ENCODE measurements at places on chromosomes 5 and 9. TPM values are rescaled to one million over a fixed set of nuclear protein-coding genes. Genes with fewer than 3 reads are reported as not detected.
A peak's percentile ranks its signal among the peaks of the same experiment; 100 is the strongest.

Gene ZNF367
- 10.3 TPM for total RNA-seq

Gene CCL27
- total RNA-seq: not detected

GRCh38 chr5:1054799-1055775 is 46.5 kb downstream of the NKD2 start:
- H3K27me3 ChIP-seq: peaks cover 2% of the 10 kb centered on the region
- H3K27ac ChIP-seq: no peak overlapping the region
- no peaks in the 10 kb centered on the region for H3K36me3 ChIP-seq
- no peaks in the 10 kb centered on the region for H3K4me1 ChIP-seq

- peaks cover 26% of the 10 kb centered on the region for H3K36me3 ChIP-seq
- peak overlapping the region; percentile 89 for H3K27ac ChIP-seq
- H3K4me3 ChIP-seq: peak overlapping the region; percentile 59
- peaks cover 13% of the 10 kb centered on the region for H3K27me3 ChIP-seq
- H3K4me1 ChIP-seq: peaks cover 44% of the 10 kb centered on the region
- DNase-seq: peak; percentile 14
Measured at GRCh38 chr5:169160405-169160901, 140.5 kb downstream of the SLIT3 start.

GRCh38 chr9:133558191-133559126 is 24.0 kb downstream of the ADAMTSL2 start:
- no peaks in the 10 kb centered on the region for H3K36me3 ChIP-seq
- peaks cover 25% of the 10 kb centered on the region for H3K4me1 ChIP-seq
- peak overlapping the region; percentile 86 for H3K4me3 ChIP-seq
- H3K27ac ChIP-seq: peak overlapping the region; percentile 90
- H3K27me3 ChIP-seq: peaks cover 8% of the 10 kb centered on the region

DNA sequence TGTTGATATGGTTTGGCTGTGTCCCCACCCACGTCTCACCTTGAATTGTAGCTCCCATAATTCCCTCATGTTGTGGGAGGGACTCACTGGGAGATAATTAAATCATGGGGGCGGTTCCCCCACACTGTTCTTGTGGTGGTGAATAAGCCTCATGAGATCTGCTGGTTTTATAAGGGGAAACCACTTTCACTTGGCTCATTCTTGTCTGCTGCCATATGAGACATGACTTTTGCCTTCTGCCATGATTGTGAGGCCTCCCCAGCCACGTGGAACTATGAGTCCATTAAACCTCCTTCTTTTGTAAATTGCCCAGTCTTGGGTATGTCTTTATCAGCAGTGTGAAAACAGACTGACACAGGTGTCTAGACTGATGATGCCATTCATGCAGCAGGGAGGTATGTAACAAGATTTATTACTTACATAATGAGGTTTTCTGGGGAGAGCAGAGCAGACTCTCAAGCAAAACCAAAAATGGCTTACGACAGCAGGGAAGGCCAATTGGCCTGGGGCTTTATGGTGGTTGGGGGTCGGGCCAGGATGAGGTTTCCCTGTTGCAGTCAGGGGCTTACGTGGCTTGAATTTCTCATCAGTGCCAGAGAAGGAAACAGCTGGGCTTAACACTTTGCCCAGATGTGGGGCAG is 9.5 kb upstream of the COMMD10 start:
- no peaks in the 10 kb centered on the region for H3K36me3 ChIP-seq
- no peaks in the 10 kb centered on the region for H3K4me1 ChIP-seq
- no peak overlapping the region for H3K27ac ChIP-seq
- H3K27me3 ChIP-seq: no peaks in the 10 kb centered on the region
- H3K4me3 ChIP-seq: no peak overlapping the region

GRCh38 chr5:164355267-164355830 is 849.9 kb downstream of the MAT2B start:
- no peak overlapping the region for H3K27ac ChIP-seq
- no peaks in the 10 kb centered on the region for H3K4me1 ChIP-seq
- no peak for DNase-seq

DNA sequence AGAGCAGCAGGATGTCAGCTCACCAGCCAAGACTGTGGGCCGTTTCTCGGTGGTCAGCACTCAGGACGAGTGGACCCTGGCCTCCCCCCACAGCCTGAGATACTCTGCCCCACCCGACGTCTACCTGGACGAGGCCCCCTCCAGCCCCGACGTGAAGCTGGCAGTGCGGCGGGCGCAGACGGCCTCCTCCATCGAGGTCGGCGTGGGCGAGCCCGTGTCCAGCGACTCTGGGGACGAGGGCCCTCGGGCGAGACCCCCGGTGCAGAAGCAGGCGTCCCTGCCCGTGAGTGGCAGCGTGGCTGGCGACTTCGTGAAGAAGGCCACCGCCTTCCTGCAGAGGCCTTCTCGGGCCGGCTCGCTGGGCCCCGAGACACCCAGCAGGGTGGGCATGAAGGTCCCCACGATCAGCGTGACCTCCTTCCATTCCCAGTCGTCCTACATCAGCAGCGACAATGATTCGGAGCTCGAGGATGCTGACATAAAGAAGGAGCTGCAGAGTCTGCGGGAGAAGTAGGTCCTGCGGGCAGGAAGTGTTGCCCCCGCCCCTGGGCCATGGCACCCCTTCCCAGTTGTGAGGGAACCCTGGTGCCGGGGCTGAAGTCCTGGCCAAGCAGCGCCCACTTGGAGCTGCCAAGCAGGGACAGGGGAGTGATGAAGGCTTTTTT is 108.9 kb downstream of the WNK2 start:
- H3K4me3 ChIP-seq: no peak overlapping the region
- H3K4me1 ChIP-seq: no peaks in the 10 kb centered on the region
- no peak for DNase-seq
- peaks cover 21% of the 10 kb centered on the region for H3K27me3 ChIP-seq
- no peak overlapping the region for H3K27ac ChIP-seq

DNA sequence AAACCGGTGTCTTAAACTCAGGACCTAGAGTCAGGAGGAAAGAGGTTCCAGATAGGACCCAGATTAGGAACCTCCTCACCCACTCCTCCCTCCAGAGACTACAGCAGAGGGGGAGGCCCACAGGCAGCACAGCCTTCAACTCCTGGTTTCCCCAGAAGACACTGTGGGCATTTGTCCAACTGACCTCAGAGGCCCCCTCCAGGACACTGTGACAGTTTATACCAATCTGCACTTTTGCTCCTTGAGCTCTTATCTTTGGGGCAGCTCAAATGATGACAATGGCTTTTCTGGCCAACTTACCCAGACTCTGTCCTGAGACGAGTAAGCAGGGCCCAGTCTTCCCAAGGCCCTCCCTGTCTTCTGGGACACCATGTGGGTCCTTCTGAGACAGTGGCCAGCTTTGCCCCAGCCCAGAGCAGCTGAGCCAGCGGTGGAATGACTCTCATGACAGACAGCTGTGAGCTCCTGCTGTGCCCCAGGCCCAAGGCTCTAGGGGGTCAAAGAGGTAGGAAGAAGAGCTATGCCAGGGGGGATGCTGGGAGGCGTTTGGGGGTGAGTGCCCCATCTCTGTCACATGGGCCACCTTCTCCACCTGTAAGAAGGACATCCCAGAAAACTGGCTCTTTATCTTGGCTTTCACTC is 14.3 kb downstream of the OR2V2 start:
- peaks cover 7% of the 10 kb centered on the region for H3K27me3 ChIP-seq
- H3K27ac ChIP-seq: peak overlapping the region; percentile 99
- peaks cover 43% of the 10 kb centered on the region for H3K4me1 ChIP-seq
- DNase-seq: no peak

Data from HFFc6 (cell line).